Dermis microvascular lymphatic vessel endothelial cell (primary cell): ENCODE measurements at places on chromosomes 12 and 14. TPM values are rescaled to one million over a fixed set of nuclear protein-coding genes. Genes with fewer than 3 reads are reported as not detected.

The NOXRED1 gene
- total RNA-seq: 0.13 and 0.26 TPM in 2 replicates

The SRSF5 gene
- 72.5 and 85.7 TPM in 2 replicates for total RNA-seq

The SLC8B1 gene
- 12.6 and 15.6 TPM in 2 replicates for total RNA-seq

The MEG3 gene
- 1.2 and 10.1 TPM in 2 replicates for total RNA-seq

The PRB2 gene
- not detected in 2 replicates for total RNA-seq

The KCNJ8 gene
- under 0.01 TPM in 1 of 2 replicates, not detected in the other for total RNA-seq

The COX6A1 gene
- 417 and 434 TPM in 2 replicates for total RNA-seq

The GPR65 gene
- 0.13 TPM in 2 replicates for total RNA-seq

The FGD4 gene
- 8.6 and 9.2 TPM in 2 replicates for total RNA-seq

The IFNG-AS1 gene
- not detected in 2 replicates for total RNA-seq

The PROX2 gene
- total RNA-seq: not detected in 2 replicates

The GZMB gene
- total RNA-seq: not detected in 2 replicates

The TRHDE gene
- total RNA-seq: under 0.01 TPM in 2 replicates

The FGF23 gene
- total RNA-seq: under 0.01 TPM in 1 of 2 replicates, not detected in the other

The TCL1B gene
- total RNA-seq: not detected in 2 replicates

The POTEG gene
- total RNA-seq: not detected in 2 replicates

The ATL1 gene
- 0.76 and 0.90 TPM in 2 replicates for total RNA-seq

The TMEM119 gene
- total RNA-seq: not detected in 2 replicates
